Right cardiac atrium (tissue), 5 donors: ENCODE measurements at places on chromosomes 2 and 18.

DNA sequence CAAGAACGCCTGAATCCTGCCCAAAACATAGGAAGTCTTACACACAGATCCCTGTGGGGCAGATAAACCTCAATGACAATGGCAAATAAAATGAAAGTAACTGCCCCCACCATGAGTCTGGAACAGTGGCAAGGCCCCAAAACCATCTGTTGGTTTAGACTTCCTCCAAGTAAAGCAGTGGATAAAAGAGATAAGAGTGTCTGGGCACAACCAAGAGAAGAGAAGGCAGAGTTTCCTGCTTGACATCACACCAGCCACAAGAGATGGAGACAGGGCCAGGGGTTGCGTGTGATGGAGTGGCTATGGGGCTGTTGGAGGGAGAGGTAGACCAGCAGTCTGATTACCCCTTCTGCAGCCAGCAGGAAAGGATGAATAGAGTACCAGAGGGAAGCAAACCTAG, 212.1 kb upstream of the POU3F3 start:
- no peak for DNase-seq

DNA sequence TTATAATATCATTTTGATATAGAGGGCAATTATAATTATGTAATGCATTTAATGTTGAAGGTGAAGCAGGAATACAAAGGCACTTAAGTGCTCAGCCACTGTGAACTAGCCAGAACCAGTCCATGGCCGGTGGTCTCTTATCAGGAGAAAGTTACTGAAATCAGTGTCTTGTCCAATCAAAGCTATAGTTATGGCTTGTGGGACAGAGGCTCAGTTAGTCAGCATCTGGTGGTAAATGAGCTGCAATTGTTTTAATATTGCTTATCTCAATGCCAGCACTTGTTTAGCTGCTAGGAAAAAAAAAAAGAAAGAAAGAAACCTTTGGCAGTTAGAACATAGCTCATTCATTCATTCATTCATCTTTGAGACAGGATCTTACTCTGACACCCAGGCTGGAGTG, 3.8 kb upstream of the ALS2 start:
- no peak for DNase-seq

DNA sequence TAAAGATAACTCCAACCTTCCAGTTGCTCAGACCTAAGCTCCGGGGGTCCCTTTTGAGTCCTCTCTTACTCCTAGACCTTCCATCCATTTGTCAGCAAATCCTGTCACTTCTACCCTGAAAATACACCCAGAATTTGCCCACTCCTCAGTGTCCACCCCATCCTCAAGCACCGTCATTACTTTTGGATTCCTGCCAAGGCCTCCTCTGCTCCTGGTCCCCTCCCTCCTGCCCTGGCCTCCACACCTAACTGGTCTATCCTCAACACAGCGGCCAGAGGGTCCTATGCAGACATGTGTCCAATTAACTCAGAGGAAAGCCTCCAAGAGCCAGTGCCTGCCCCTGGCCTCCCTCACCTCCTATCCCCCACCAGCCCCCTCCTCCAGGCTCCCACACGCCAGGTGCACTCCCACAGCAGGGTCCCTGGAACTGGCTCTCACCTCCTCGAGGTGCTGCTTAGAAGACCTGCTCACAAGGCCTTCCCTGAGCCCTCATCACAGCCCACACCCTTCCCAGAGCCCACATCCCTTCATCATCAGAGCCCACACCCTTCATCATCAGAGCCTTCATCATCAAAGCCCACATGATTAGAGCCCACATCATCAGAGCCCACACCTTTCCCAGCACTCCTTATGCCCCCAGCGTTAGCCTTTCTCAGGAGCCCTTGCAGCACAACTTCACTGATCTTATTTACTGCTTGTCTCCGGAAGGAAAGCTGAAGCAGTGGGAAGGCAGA, 20.4 kb downstream of the FAM178B start:
- no peak for DNase-seq

DNA sequence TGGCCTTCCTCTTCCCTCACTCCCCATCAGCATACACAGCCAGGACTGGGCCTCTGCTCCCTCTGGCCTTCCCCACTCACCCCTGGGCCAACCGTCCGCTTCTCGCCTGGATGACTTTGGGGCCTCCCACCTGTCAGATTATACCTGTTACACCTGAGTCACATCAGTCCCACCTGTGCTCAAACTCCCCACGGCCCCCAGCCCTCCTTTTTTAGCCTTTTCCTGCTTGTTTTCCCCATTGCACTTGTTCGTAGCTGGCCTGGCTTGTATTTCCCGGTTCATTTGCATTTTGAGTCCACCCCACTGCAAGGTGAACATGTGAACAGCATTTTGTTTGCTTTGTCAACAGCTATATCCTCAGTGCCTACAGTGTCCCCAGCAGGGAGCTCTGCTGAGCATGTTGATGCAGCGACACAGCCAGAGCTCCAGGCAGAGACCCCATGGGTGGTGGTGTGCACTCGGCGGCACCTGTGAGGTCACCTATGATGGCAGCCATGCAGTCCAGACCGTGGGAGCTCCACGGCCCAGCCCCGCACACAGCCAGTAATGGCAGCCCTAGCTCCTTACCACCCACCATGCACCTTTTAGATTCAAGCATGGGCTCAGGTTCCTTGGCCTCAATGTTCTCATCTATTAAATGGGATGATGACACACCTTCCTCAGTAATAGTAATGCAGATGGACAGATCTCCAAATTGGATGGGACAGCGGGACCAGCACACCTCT, 276.4 kb upstream of the HS6ST1 start:
- no peak for DNase-seq
